ENCODE measurements at places on chromosomes 1 and 21.

DNA sequence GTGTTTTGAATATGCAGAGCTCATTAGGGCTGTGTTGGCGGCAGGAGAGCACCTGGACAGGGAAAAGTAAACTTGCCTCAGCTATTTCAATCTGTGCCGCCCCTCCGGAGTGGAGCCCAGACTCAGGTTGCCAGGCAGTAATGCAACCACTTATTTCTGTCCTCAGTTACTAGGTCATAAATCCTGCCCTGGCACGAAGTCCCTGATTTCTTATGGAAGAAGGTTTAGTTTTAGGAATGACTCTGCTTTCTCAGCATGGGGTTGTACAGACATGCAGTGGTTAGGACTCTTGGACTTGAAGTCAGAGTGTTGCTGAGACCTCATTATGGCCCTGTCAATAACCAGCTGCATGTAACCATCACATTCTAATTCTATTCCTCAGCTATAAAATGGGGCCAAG is 98.3 kb upstream of the FGGY start:
- no peak for DNase-seq

DNA sequence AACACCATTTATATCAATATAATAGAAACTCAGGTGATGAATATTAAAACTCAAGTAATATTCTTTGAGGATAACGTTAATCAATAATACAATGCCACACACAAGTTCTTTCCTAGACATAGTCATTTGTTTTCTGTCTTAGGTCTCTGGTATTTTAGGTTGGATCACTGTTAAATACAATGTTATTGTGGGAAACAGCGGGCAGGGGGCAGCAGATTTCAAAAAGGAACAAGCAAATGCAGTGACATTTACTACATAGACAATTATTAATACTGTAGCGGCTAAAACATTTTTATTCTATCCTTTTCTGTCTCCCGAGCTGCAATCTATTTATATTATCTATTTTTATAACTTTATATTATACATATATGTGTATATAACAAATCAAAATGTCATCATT is 186.4 kb upstream of the ZNHIT6 start:
- peak; percentile 54 for DNase-seq

DNA sequence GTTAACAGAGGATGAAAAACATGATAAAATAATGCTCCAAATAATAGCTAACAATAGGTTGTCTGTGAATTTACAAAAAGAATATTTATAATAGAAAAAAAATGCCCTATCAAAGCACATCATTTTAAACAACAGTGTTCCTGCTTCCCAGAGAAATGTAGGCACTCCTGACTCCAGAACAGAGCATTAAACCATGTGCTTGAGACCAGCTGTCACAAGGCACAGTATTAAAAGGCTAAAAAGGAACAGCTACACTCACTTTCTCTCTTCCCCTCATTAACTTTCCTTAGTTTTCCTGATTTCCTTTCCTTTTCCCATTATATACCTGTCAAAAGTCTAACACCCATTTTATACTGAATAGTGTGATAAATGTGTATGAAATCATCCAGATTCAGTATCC is 10.9 kb downstream of the VAV3 start:
- DNase-seq, result peak; percentile 7

- no peak for DNase-seq
These were observed 4.2 kb downstream of the OR6K3 start for GRCh38 chr1:158716335-158716734.

GRCh38 chr1:52348704-52349300 is 17.2 kb downstream of the CC2D1B start:
- peak; percentile 93 for DNase-seq

- peak; percentile 85 for DNase-seq
These were observed 1.6 kb downstream of the TADA1 start for GRCh38 chr1:166874464-166874863.

DNA sequence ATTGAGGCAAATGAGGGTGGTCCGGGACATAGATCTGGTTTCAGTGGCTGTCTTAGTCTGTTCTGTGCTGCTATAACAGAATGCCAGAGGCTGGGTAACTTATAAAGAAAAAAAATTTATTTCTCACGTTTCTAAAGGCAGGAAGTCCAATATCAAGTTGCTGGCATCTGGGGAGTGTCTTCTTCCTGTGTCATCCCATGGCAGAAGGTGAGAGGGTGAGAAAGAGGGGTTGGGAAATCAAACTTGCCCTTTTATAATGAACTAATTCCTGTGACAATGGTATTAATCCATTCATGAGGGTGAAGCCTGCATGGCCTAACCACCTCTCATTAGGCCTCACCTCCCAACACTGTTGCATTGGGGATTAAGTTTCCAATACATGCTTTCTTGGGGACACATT is 3.7 kb upstream of the FGGY start:
- DNase-seq, result no peak

GRCh38 chr1:212899845-212900244 is 41.8 kb downstream of the FLVCR1 start:
- DNase-seq, result no peak

- DNase-seq, result no peak
These were observed 165.8 kb upstream of the HMCN1 start for GRCh38 chr1:185568155-185569123.

- no peak for DNase-seq
These were observed 128.0 kb downstream of the TNNI3K start for GRCh38 chr1:74363220-74363619.

- no peak for DNase-seq
These were observed 28.0 kb upstream of the GJB5 start for GRCh38 chr1:34726861-34727260.

DNA sequence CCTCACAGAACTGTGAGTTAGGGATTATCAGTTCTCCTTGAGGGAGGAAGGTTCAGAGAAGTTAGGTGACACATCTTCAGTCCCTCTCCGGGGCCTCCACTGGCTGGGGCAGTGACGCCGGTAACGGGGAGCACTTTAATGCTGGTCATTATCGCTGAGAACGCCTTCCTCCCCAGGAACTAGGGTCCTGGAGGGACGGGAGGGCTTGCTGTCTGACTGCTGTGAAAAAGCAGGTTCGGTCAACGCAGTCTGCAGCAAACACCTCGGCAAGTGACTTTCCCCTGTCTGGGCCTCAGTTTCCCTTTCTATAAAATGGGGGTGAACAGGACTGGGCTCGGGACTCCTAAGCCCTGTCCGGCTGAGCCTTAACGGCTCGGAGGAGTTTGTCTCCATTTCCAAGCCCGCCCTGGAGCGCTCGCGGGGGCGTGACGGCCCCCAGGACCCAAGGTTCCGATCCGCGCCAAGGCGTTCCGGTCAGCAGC is 341 bp upstream of the TMEM61 start:
- no peak for DNase-seq

GRCh38 chr1:110714374-110714995 is 39.7 kb upstream of the KCNA3 start:
- DNase-seq, result no peak

GRCh38 chr1:193070386-193070753 is 11.0 kb downstream of the RO60 start:
- DNase-seq, result no peak

DNA sequence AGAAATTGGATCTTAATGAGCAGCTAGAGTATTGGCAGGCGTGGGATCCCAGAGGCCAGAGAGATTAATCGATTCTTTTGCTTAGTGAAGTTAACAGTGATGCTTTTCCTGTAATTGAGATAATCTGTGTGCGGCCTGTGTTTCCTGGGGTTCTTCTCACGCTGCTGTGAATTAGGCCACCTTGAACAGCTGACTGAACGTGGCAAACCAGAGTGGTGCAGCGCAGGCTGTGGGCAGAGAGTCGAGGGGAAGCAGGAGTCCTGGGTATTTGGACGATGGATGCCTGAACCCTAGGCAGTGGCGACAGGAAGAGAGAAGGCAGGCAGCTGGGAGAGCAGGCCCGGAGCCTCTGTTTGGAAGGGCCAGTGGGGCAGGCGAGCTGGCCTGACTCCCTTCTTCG is 51.7 kb downstream of the RYR2 start:
- no peak for DNase-seq

- no peak for DNase-seq
These were observed 443.9 kb downstream of the CAMTA1 start for GRCh38 chr1:7229186-7229585.

DNA sequence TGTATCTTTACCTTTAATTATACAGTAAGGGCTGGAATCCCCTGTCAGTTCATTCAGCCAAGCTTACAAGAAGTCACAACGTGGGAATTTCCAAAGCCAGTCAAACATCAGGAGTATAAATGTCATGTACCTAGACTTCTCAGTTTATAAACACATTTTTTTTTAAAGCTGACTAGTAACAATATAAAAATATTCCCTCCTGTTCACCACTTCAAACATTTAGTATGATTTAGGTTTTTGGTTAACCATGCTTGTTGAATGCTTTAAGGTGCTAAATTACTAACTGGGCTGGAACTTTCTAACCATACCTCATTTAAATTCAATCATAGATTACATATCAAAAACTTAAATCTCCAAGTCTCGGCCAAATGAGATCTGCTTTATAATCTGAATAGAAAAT is 44.0 kb downstream of the JAK1 start:
- no peak for DNase-seq

DNA sequence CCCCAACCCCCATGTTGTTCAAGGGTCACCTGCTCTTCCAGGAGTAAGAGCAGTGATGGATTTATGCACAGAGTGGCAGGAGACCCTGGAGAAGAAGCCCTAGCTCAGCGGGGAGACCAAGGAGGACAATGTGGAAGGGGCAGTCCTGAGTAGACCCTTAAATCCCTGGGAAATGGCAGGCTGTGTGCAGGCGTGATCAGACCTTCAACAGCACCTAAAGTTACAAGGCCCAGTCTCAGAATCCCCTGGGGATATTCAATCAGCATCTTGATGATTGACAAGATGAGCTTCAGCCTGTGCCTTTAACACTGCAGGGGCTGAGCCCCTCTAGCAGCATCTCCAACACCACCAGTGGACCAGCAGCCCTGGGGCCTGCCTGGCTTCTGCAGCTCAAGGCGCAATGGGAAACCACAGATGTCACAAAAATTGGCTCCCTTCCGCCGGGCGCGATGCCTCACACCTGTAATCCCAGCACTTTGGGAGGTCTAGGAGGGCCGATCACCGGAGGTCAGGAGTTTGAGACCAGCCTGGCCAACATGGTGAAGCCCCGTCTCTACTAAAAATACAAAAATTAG is 60.4 kb downstream of the IRF2BP2 start:
- no peak for DNase-seq

- no peak for DNase-seq
These were observed 92.7 kb downstream of the SUSD4 start for GRCh38 chr1:223271085-223271781.

- no peak for DNase-seq
These were observed 24.6 kb downstream of the CR1L start for GRCh38 chr1:207669528-207670009.

DNA sequence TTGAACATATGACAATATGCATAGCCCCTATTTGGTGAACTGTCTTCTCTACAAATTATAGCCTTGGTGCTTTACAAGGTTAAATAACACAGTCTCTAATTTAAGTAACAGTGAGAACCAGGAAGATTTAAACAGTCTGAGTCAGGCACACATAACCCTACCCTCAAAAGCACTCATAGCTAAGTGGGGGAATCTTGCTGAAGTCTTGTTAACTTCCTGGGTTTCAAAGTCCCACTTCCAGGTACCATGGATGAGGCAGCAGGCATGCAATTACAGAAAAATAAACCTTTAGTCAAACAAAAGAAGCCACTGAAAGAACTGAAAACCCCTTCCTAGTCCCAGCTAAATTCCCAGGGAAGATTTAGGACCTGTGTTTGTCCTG is 147.6 kb downstream of the PBX1 start:
- DNase-seq, result no peak

DNA sequence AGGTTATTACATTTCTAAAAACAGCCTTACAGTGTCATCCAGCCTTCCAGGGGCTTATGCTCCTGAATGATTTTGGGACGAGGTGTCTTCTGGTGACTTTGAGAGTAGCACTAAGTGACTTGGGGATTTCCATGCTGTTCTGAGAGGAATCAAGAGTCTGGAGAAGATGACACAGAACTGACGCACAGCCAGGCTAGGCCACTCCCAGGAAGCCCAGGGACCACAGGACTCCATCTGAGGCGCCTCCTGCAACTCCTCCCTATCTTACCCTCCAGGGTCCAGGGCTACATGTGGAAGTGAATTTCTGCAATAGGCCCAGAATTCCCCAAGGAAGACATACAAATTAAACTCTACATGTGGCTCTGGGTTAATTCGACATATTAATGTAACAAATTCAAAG is 92.5 kb downstream of the SLC25A24 start:
- no peak for DNase-seq

DNA sequence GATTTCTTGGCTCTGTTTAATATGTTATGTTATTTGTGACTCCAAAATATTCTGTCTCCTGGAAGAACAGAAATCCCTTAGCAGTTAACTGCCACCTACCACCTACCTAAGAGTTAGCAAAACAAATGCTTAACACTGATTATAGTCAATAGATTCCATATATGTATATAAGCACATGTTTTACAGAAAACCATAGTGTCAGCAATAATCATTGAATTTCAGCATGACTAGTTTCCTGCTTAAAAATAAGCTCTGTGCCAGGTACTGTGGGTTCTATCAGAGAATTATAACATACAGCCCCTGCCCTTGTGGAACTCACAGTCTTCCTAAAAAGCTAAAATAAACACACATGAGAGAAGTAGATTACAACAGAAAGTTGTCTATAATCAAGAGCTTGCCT is 561.9 kb upstream of the CAMK1G start:
- DNase-seq, result no peak

DNA sequence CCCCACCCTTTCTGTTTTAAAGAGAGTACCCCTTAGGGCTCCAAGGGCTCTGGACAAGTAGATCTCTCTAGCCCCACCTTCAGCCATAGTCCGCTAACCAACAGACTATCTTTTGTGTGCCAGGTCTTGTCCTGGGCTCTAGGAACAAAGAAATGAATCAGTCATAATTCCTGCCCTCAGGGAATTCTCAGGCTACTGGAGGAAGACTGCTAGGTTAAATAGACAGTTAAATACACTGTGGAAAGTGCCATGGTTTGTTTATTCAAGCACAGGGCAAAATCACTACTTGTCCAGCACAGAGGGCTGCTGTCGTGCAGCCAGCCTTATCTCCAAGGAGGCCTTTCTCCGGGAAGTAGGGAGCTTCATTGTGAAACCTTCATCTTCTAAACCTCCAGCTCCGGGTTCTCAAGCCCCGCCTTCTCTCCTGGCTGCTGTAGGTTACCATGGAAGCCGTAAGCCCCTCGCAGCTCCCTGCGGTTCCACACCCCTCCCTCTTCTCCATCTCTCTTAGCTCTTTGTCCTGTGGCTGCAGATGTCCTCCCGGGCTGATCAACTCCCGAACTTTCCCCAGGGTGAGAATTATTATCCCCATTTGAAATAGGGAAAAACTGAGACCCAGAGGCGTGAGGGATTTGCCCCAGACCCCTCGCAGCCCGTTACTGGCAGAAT is 29.8 kb downstream of the SHISAL2A start:
- DNase-seq, result peak; percentile 88

- no peak for DNase-seq
These were observed 73.7 kb downstream of the LRRC8D start for GRCh38 chr1:89894210-89895201.

DNA sequence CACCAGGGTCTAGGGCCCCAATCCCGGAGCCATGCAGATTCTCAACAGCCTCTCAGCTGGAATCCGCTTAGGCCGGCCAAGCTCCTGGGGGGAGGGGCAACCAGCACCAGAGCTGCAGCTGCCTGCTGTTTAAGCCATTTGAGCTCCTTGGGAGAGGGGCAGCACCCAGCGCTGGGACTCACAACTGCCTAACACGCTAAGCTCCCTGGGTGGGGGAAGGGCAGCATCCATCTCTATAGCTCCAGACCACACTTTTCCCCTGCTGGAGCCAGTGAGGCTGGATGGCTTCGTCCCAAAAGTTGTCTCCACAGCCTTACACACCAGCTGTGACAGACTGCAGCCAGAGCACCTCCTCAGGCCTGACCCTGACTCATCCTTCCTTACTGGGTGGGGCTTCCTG is 6.9 kb upstream of the PTGFR start:
- peak; percentile 100 for DNase-seq

- DNase-seq, result no peak
These were observed 21.0 kb upstream of the PADI2 start for GRCh38 chr1:17140279-17140678.

Data from NCI-H82 (cell line).